ENCODE measurements at places on chromosomes 4 and X. TPM values are rescaled to one million over a fixed set of nuclear protein-coding genes. Genes with fewer than 3 reads are reported as not detected.

DNA sequence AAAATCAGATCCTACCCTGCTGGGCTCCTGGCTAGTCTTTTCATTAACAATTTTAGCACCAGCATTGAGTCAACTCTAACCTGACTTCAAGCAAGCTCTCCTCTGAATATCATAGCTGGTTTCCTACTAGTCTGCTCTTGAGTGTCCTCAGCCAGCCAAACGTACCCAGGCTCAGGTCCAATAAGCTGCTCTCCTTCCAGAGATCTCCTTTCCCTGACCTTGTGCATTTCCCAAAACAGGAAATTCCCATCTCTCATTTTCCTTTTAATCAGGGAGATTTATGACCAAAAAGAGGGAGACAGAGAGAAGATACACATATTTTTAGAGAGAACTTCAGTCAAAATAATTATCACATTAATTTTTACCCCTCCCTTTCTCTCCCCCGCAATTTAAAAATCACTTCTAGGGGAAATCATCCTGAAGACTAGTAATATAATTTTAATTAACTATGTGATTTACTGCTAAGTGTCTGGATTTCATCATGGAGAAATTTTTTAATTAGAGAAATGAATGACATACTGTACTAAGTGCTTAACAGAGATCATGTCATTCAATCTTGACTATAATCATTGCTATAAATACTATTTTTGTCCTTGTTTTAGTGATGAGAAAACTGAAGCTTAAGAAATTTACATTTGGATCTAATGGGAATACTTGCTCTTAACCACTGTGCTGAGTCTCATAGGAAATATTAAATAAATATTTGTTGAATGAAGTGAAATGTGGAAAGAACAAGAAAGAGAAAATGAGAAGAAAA is 421.7 kb upstream of the INTU start:
- no peak overlapping the region for H3K4me3 ChIP-seq
- no peaks in the 10 kb centered on the region for H3K36me3 ChIP-seq
- DNase-seq: peak; percentile 88

DNA sequence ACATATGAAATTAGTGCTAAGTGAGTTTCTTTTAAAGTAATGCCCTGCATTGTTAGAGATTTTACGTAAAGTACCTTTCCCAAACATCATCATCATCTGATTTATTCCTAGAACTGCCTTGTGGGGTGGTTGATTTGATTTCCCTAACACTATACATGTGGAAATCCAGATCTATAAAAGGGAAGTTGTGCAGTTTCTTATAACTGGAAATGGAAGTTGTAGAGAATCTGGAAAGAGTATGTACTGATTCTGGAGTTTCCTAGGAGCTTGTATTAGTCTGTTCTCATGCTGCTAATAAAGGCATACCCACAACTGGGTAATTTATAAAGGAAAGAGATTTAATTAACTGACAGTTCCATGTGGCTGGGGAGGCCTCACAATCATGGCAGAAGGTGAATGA is 47.9 kb downstream of the BMP2K start:
- DNase-seq: no peak
- H3K27ac ChIP-seq: no peak overlapping the region
- no peaks in the 10 kb centered on the region for H3K4me1 ChIP-seq
- no peaks in the 10 kb centered on the region for H3K27me3 ChIP-seq
- H3K4me3 ChIP-seq: no peak overlapping the region
- peaks cover 19% of the 10 kb centered on the region for H3K36me3 ChIP-seq

- no peaks in the 10 kb centered on the region for H3K36me3 ChIP-seq
- H3K27ac ChIP-seq: no peak overlapping the region
- no peak for DNase-seq
- H3K4me3 ChIP-seq: no peak overlapping the region
- no peaks in the 10 kb centered on the region for H3K4me1 ChIP-seq
Observed at GRCh38 chr4:185093603-185094002, 49.5 kb upstream of the SLC25A4 start.

Gene GSTCD
- polyA plus RNA-seq: 10.2 TPM

- H3K27me3 ChIP-seq: no peaks in the 10 kb centered on the region
- H3K27ac ChIP-seq: no peak overlapping the region
- DNase-seq: no peak
- no peak overlapping the region for H3K4me3 ChIP-seq
- no peaks in the 10 kb centered on the region for H3K4me1 ChIP-seq
Observed at GRCh38 chr4:76377481-76377901, 43.5 kb downstream of the CCDC158 start.

DNA sequence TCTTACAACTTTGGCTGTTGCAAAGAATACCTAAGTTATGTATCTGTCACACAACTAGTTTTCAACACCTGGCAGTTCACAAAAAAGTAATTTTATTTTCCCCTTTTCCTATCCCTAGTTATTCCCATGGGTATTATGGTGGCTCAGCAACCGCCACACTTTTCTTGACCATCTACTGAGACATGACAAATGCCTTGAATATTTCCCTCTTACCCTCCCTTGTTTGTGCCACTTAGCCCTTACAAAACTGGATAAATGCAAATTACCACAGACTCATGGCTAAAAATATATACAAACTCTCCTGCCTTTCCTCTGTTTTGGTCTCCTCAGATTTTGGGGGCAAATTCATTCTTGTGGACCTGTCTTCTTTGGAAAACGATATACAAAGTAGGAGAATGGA is 72.1 kb downstream of the AMOT start:
- peaks cover 12% of the 10 kb centered on the region for H3K27me3 ChIP-seq
- H3K4me3 ChIP-seq: no peak overlapping the region
- no peaks in the 10 kb centered on the region for H3K4me1 ChIP-seq

DNA sequence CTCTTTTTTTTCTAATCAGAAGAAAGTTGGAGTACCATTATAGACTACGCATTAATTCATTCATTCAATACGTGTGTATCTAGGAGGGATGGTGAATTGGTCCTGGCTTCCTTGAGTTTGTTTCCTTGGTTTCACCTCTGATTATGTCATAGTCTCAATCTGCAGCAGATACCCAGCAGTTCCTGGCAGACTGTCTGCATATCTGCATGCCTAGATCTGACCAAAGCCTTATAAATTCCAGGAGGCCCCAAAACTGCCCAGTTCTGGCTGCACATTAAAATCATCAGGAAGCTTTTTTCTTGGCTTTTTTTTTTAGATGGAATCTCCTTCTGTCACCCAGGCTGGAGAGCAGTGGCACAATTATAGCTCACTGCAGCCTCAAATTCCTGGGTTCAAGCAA is 27.2 kb upstream of the SLC34A2 start:
- no peaks in the 10 kb centered on the region for H3K36me3 ChIP-seq
- H3K27me3 ChIP-seq: no peaks in the 10 kb centered on the region
- no peak overlapping the region for H3K27ac ChIP-seq
- no peak overlapping the region for H3K4me3 ChIP-seq
- DNase-seq: no peak

- no peak overlapping the region for H3K27ac ChIP-seq
- no peaks in the 10 kb centered on the region for H3K36me3 ChIP-seq
- H3K27me3 ChIP-seq: peaks cover 10% of the 10 kb centered on the region
Observed at GRCh38 chrX:74370487-74370886, 50.8 kb upstream of the SLC16A2 start.

DNA sequence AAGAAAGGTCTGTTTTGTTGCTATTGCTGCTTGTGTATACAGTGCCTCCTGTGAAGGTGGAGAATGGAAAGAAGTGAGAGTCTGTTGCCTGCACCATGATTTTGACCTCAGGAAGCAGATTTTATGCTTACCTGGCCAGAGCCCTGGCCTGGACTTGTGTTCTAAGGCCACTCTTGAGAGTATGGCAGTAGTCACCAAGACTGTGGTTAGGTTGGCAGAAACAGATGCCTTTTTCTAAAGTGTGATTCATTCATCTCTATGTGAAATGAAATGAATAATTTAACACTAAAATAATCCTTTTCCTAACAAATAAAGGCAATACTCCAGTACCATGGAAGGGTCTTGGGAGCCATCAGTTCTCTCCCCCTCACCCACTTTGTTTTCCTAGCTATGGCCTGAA is 161.8 kb downstream of the DCLK2 start:
- no peaks in the 10 kb centered on the region for H3K4me1 ChIP-seq
- no peak overlapping the region for H3K4me3 ChIP-seq
- DNase-seq: no peak
- no peak overlapping the region for H3K27ac ChIP-seq

GRCh38 chrX:152445926-152446325 is 5.2 kb downstream of the GABRA3 start:
- no peaks in the 10 kb centered on the region for H3K4me1 ChIP-seq
- H3K27ac ChIP-seq: no peak overlapping the region
- no peak for DNase-seq
- no peaks in the 10 kb centered on the region for H3K36me3 ChIP-seq

Measured in muscle of leg (tissue), 16 donors.